ENCODE measurements at places on chromosomes 1 and 21.

DNA sequence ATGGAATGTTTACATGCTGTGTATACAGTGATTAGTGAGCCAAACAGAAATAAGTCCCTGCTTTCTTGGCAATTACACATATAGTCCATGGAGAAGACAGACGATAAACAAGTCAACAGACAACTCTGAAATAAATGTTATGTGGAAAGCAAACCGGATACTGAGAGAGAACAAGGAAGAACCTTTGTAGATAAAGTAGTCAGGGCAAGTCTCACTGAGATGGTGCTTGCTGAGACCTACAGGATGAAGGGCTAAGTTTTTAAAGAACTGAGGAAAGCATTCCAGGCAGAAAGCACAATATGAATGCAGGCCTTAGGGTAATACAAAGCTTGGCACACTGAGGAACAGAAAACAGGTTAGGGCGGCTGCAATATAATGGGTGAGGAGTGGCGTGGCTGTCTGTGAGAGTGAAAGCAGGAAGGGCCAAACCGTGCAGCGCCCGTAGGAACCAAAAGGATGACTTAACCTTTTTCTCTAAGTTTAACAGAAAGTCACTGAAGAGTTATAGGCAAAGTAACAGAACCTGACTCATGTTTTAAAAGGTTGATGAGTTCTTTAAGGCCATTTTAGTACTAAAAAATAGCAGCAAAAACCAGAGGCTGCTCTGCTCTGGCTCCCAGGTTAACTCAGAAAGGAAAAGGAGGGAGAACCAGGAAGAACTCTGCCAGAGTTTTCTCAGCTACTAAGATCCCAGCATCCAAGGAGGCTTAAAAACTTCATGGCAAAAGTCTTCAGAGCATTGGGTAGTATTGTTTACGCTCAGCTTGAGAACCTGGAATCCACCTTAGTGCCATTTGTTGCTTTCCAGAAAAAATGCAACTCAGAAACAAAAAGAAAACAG, 8.7 kb upstream of the TTF2 start:
- DNase-seq: peak; percentile 30

DNA sequence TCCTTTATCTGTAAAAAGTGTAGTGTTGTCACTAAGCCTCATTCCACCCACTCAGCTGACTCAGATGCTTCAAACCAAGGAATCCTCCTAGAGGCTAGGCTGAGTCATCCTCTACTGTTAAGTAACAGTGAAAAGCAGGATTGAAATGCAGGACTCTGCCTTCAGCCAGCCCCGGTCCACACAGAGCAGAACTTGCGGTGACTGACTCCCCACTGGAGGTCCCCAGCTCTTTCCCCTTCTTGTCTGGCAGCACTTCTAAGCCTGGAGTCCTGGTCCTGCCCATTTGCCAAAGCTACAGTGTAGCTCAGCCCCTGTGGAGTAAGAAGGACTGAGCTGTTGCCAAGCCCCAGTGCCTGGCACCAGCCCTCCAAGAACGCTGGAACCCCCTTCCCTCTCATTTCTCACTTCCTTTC, 1.7 kb downstream of the RAB7B start:
- DNase-seq: no peak

DNA sequence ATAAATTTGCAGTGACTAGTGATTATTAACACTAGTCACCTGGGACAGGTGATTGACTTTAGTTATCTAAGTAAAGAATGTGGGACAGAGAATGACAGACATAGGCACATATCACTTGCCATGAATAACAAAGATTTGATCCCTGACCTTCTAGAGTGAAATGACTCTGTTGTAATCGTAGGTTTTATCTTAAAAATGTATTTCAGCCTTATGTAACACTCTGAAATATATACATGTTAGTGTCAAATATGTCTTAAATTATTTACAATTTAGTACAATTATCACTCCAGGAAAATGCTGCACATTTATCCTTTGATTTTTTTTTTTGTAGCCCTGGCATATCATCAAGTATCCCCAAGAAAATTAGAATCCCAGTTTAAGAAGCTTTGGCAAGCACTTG, 186.4 kb upstream of the PTGFR start:
- no peak for DNase-seq

DNA sequence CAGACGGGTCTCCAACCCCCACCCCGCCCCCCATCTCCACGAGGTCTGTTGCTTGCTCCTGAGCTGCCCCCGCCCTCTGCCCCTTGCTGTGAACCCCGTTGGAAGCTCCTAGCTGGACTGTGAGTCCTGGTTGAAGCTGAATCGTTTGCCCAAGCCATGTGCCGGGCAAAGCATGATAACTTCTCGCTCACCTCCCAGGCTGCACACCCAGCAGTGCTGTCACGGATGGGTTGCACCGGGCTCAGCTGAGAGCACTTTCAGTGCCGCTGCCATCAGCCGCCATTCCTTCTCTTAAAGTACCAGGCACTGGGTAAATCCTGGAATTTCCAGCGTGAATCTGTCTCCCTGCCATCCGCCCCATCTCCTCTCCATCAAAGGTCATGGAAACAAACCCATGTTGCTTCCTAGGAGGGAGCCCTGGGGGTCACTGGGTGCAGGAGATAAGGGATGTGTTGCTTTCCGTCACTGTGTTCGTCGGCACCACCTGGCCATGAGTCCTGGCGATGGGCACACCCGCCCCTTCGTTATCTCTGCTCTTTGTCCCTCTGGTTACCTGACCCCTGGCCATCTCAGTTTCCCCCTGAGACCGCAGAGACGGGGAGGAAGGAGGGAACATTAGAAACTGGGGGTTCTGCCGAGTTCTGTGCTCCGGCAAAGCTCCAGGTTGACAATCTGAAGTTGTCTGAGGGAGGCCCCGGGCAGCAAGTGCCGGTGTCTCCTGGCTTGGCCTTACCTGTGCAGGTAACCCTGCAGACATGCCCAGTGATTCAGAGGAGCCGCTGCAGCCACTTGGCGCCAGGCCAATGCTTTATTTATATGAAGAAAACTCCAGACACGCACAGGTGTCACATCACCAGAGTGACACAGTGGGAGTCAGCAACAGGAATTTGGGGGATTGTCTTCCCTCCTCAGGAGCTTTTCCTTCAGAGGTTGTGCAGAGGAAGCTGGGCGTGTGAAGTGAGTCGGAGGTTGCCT, 2.7 kb downstream of the PDE9A start:
- no peak for DNase-seq

DNA sequence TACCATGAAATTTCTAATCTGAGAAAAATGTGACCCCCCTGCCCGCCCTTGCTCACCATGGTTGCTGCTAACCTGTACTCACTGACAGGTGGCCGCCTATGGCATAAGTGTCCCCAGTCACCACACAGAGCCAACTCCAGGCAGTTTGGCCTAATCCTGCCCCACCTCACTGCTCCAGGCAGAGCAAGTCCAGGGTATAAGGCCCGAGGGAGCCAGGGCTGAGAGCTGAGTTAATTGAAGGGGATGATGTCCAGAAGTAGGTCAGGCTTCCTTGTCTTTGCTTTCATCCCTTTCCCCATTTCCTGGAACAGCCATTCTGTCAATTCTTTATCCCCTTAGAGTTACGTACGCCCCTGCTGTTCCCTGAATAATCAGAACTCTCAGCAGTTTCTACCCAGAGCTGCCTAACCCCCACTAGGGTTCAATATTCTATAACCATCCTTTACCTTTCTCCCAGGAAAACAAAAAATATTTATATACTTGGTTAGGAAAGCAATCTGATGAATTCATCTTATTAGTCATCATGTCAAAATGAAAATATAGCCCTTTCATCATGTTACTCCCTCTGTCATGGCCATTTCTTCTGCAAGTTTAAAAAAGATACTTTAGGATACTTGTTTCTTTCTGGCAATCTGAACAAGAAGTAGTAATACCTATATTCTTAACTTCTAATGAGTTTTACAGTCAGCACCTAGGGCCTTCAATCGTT, 29.4 kb upstream of the CD101 start:
- DNase-seq: no peak

DNA sequence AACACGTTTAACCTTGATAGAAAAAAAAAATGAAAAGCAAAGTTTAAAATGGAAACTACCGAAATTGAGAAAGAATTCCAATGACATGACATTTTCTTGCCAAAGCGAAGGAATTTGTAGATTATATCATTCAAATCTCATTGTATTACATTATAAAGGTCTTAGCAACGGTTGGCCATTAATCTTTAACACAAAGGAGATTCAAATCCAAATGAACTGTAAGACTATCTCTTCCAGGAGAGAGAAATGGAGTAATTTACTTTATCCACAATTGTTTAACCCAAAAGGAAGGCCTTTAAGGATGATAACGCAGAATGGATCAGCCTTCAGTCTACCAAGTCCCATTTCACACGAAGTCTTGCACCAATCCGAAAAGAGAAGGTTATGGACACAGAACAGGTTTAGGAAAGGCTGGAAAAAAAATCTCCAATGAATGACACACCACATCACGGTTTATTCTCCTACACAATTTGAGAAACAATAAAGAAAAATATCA, 1.5 kb downstream of the ENAH start:
- DNase-seq: no peak

GRCh38 chr1:18629659-18630510, 761 bp upstream of the PAX7 start:
- no peak for DNase-seq

- no peak for DNase-seq
Measured at GRCh38 chr1:61004262-61005003, 77.9 kb upstream of the NFIA start.

GRCh38 chr1:206560007-206560716, 52.1 kb downstream of the EIF2D start:
- no peak for DNase-seq

GRCh38 chr1:28045777-28046176, 42.6 kb downstream of the EYA3 start:
- DNase-seq: no peak

DNA sequence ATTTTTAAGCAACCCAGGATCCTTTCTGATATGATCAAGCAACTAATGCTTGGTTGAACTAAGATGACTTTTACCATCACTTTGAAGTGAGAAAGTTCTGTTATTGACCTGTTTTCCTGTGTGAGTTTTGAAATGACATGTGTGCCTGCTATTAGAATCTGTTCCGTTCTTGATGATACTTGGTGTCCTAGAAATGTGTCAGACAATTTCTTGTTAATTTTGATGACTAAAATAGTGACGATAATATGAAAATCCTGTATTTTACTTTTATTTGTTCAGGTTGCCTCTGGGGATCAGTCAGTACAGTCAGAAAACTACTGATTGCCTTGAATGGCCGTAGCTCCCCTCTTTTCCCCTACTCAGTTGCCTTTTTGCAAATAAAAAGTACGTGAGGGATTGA, 228.0 kb downstream of the RYR2 start:
- no peak for DNase-seq

DNA sequence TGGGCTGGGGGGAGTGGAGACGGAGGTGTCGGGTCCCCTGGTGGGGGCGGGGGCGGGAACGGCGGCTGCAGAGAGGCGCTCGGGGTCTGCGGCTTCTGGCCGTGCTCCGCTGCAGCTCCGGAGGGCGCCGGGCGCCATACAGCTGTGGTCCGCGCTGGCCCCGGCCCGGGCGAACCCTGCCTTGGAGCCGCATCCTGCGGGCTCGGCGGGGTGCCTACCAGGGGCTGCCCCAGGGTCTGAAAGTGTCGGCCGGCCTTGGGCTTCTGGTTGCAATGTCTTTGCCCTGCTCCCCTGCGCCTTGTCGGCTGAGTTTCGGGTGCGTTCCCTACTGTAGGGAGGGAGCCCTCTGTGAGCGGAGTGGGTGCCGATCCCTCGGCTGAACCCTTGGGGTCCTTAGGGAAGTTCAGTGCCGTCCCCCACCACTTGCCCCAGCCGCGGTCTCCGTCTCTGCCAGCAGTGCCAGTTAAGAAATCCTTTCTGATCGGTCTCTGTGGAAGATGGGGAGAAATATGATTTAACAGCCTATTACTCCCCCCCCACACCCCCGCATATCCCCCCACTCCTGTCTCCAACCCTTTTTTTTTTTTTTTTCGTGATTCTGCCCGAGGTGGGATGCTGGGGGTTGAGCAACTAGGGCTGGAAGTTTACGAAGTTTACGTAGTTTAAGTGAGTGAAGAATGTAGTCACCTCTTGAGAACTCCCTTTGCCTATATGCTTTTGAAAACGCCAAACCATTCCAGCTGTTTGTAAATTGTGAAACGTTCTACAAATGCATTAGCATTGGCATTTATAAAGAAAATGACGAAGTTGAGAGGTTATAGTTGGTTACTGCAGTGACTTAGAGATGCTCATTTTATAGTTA, 588 bp downstream of the NEXN start:
- DNase-seq: no peak

GRCh38 chr21:14545906-14546480, at the start of gene SAMSN1:
Gene SAMSN1, minus strand, starts transcription at chr21:14546315. Its CDS starts 54 bp downstream, at chr21:14546261.
- peak; percentile 30 for DNase-seq

Data from GM18507 (cell line).